Chondrocyte (in vitro differentiated cells): ENCODE measurements at places on chromosomes 16 and 17. TPM values are rescaled to one million over a fixed set of nuclear protein-coding genes. Genes with fewer than 3 reads are reported as not detected.
A peak's percentile ranks its signal among the peaks of the same experiment; 100 is the strongest.

- DNase-seq = no peak
These were observed 504 bp downstream of the ERBB2 start for GRCh38 chr17:39700148-39700987.

- no peak for DNase-seq
These were observed 5.6 kb upstream of the THUMPD1 start for GRCh38 chr16:20747030-20747816.

DNA sequence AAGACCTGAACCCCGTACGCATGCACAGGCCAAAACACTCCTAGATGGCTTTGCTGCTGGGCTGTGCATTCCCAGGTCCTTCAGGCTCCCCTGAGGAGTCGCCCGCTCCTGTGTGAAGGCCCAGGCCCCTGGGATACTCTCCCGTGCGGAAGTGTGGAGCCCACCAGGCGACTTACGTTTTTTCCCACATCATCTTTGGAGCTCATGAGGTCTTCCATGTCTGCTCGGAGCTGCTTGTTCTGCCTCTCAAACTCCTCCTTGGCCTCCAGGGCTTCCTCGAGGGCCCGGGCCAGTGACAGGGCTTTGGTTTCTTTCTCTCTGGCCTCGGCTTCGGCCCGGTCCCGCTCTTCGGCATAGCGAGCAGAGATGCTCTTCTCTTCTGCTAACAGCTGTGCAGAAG is 56.4 kb downstream of the NDEL1 start:
- DNase-seq = no peak

DNA sequence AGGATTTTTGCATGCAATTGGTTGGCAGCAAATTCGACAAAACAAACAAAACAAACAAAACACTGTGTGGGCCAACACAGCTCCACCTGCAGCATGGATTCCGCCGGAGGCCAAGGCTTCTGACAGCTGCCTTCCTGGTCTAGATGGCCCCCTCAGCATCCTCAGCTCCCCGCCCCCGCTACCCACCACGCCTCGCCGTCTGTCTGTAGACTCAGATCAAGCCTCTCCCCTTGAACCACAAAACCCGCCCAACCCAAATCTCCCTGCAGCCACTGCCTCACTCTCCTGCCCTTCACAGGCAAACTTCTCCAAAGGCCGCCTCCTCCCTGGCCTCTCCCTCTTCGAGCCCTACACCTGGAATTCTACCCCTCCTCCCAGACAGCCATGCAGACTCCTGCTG is 57.9 kb downstream of the RTN4RL1 start:
- no peak for DNase-seq

DNA sequence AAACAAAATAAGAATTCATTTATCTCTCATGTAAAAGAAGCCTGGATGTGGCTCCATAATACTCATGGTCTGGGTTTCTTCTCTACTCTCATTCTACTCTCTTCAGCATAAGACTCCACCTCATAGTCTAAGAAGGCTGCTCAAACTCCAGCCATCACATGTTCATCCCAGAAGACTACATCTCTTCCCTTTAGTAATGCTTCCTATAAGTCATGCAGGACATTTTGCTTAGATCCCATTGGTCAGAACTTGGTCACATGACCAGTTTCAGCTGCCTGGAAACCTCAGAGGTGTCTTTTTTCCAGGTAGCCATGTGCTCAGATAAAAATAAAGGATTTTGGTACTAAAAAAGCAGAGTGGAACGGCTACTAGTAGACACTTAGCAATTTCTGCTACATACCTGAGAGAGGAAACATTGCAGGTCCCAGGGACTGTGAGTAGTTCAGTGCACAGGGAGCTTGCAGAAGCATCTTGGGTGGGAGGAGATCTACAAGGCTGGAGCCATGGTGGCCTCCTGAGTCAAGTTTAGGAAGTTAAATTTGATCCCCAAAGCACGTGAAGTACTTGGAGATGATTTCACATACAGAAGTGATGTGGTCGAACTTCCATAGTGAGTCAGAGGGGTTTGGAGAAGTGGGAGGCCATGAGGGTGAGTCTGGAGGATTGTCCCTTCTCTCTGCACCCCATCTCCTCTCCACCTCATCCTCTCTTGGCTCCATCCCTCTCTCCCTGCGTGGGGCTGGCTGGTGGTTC is 110.2 kb downstream of the CCDC182 start:
- DNase-seq = no peak

- DNase-seq = no peak
These were observed 46.0 kb downstream of the TMC5 start for GRCh38 chr16:19463468-19464315.

Gene NUDT16L1
- 20.4 to 27.4 TPM (median 22.9 TPM) in 3 replicates for total RNA-seq

Gene TBC1D3G
- not detected in 3 replicates for total RNA-seq

DNA sequence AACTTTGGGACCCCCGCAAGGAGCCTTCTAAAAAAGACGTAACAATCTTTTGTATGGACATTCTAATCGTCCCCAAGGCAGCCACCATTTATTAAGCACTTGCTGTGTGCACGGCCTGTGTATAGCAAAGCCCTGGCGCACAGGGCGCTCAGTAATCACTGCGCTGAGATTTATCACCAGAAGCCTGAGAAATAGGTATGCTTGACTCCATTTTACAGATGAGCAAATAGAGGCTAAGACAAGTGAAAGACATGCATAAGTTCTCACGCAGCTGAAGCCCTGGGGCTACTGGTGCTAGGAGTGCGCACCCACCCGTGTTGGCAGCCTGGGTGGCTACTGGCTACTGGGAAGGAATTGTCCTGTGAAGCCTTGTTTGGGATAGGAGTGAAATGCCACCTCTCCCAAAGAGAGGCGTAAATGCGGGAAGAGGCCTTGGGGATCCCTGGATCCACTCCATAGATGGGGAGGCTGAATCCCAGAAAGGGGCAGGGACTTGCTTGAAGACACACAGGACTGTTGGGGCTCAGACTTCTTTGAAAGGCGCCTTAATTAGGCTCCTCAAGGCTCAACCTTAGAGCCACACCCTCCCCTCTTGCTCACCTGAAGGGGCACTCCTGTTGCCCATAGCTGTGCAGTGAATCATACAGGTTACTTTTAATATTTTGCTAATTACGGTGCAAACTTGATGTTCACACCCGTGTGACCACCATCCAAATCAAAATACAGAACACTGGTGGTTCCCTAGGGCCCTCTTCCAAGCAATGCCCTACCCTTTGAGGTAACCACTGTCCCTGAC is 634 bp upstream of the NATD1 start:
- no peak for DNase-seq

Gene CCDC78
- 1.8 to 3.9 TPM (median 2.5 TPM) in 3 replicates for total RNA-seq

Gene GRIN2A
- not detected in 3 replicates for total RNA-seq

- DNase-seq = no peak
These were observed 37.6 kb downstream of the SALL1 start for GRCh38 chr16:51113236-51114125.

DNA sequence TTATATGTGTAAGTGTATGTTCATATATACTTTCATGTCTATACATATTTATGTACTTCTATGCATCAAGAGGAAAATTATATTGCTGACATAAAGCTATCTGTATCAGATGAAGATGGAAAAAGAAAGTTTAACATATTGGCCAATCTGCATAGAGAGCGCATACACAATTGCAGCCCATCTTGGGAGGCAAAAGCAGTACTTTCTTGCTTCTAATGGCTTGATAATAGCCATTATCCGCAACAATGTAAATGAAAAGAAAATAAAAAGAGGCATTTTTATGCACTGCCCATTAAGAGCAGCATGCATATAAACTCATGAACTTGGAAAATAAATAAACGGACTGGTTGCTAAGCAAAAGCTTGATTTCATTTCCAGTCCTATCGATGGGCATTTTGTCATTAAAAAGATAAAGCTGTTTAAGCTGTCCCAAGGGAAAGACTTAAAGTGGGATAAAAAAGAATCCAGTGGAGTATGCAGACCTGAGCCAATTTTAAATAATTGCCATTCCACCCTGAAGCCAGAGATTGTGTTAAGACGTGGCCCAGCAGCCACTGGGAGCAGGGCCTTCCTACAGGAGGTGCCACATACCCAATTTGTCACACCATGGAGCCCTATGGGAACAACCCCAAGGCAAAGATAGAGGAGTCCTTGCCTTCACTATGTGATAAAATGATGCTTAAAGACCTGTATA is 183.6 kb upstream of the CDH11 start:
- DNase-seq = no peak

Gene LPO
- total RNA-seq = not detected in 3 replicates

DNA sequence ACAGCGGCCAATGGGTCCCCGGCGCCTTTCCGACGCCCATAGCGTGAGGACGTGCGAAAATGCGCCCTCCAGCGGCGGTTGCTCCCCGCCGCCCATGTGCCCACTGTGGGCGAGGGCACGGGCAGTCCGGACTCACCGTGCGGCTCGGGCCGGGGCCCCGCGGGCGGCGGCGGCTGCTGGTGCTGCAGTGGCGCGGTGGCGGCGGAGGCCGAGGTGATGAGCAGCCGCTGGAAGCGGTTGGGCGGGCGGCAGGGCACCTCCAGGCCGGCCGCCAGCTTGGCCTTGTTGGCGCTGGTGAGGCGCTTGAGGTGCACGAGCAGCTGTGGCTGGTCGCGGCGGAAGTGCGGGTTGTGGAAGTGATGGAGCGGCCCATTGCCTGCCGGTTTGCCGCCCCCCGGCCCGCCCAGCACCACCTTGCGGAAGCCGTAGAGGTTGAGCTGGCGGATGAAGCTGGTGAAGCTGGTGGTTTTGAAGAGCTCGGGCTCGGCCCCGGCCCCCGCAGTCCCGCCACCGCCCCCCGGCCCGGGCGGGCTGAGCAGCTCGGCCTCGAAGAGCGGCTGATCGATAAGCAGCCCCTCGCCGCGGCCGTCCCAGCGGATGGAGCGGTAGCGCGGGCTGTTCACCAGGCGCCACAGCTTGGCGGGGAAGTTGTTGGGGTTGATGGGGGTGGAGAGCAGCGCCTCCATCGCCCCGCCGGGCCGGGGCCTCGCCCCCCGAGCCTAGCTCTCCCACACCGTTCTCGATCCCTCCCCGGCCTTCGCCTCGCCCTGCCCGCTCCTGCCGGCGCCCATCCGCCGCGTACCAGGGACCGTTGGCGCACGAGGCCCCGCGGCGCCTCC is at the start of gene HSF5:
Gene HSF5, minus strand, starts transcription at position 820 of the 839 bp plus-strand sequence. Its CDS starts 134 bp downstream, at position 686.
- no peak for DNase-seq

DNA sequence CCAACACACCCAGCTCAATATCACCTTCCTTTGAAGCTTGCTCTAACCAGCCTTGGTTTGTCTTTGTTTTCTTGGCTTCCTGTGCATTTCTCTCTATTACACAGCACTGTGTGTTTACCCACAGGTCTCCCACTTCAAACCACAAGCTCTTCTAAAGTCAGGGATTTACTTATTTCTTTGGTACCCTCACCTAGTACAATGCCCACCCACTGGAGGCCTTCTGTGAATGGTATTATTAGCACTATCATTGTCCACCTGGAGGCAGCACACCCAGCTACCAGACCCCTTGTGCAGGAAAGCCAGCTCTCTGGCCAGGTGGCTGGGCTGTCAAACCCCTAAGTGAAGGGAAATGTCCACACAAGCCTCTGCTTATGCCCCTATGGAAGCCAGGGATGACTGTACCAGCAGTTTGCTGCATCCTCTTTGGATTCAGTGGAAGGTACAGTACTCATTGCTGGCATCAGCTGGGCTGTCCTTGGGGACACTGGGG is 9.4 kb upstream of the TOP2A start:
- DNase-seq = no peak

- DNase-seq = no peak
These were observed 107.8 kb downstream of the ENGASE start for GRCh38 chr17:79182176-79183042.

Gene TGFB1I1
- total RNA-seq = 124 to 224 TPM (median 221 TPM) in 3 replicates

Gene HOXB9
- 0.20 TPM in 1 of 3 replicates, not detected in the others for total RNA-seq

DNA sequence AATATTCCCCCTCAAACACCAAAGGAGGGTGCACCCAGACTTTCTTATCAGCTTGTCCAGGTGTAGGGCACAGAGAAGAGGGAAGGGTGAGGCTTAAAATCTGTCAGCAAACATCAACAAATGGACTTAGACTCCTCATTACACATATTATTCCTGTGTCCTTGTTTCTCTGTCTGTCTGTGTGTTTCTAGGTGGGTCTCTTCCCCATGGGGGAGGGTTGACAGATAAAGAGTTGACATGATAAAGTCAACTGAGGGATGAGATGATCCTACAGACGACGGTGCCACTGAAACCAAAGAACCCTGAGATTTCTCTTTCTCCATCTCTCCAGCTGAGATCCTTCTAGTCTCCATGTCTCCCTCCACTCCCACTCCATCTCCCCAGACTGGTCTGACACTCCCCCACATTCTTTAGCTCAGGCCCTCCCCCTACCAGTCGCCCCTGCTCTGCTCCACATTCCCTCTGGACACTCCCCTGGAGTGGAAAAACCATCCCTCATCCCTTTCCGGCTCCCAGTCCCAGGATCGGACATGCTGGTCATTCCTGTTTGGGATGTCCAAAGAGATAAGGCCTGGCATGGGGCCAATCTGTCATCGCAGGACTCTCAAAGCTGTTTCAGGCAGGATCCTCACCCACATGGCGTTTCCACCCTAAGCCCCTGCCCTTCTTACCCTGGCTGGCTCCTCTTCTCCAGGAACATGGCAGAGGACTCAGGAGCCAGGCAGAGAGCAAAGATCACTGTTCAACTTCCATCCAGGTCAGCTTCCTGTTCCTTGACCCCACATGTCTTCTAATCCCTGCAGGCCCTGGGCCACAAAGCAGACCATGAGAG is 2.9 kb upstream of the ITGA3 start:
- peak; percentile 79 for DNase-seq

DNA sequence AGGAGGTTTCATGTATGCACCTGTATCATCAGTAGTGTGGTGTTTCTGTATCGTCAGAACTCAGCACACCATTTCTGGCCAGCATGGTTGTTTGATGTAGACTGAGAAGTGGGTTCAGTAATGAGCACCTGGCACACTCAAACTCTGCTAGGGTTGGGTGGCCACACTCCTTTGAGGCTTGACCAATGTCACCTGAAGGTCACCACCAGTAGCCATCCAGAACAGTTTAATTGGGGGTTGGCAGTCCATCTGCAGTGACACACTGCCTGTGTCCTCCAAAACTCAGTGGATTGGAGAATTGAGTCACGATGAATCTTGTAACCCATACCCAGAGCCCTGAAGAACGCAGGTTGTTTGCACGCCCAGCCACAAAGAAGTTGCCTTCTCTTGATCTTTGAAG is 86.8 kb upstream of the HSBP1 start:
- DNase-seq = no peak

GRCh38 chr17:44492706-44493272 is 10.4 kb downstream of the GPATCH8 start:
- no peak for DNase-seq

Gene SLC43A2
- total RNA-seq = 3.0 to 3.7 TPM (median 3.3 TPM) in 3 replicates

GRCh38 chr17:82297280-82297713 is 20.1 kb downstream of the CD7 start:
- DNase-seq = no peak

DNA sequence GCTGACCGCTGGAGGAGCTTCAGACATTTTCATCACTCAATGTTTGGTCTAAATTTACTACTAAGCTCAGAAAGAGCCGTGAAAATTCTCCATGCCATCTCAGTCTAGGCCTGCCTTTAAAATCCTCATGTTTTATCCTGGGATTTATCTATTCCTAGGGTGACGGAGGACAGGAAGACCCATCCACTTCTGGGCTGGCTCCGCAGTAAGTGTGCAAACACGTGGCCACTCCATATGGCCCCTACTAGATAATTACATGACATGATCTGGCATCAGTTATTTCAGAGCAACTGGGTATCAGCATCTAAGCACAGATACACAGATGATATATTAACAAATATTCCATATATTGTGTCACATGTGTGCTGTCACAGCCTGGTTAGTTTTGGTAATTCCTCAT is 77.8 kb upstream of the HS3ST4 start:
- DNase-seq = no peak

Gene FBXW10
- total RNA-seq = not detected in 3 replicates

GRCh38 chr16:56753410-56753809 is 23.5 kb downstream of the NUP93 start:
- no peak for DNase-seq

Gene SGF29
- 14.6 to 18.4 TPM (median 17.1 TPM) in 3 replicates for total RNA-seq

GRCh38 chr16:69219279-69219678 is 32.3 kb downstream of the SNTB2 start:
- no peak for DNase-seq

Gene SDK2
- 15.8 to 38.5 TPM (median 16.2 TPM) in 3 replicates for total RNA-seq

Gene KCNH4
- total RNA-seq = not detected in 3 replicates

Gene CTRB1
- not detected in 3 replicates for total RNA-seq
